ENCODE measurements at places on chromosomes 1 and 21.
A peak's percentile ranks its signal among the peaks of the same experiment; 100 is the strongest.

GRCh38 chr1:28577052-28577678 lies 14.9 kb upstream of the RAB42 start:
- no peak for DNase-seq

- no peak for DNase-seq
Observed at GRCh38 chr1:199353906-199354305, 673.6 kb upstream of the NR5A2 start.

DNA sequence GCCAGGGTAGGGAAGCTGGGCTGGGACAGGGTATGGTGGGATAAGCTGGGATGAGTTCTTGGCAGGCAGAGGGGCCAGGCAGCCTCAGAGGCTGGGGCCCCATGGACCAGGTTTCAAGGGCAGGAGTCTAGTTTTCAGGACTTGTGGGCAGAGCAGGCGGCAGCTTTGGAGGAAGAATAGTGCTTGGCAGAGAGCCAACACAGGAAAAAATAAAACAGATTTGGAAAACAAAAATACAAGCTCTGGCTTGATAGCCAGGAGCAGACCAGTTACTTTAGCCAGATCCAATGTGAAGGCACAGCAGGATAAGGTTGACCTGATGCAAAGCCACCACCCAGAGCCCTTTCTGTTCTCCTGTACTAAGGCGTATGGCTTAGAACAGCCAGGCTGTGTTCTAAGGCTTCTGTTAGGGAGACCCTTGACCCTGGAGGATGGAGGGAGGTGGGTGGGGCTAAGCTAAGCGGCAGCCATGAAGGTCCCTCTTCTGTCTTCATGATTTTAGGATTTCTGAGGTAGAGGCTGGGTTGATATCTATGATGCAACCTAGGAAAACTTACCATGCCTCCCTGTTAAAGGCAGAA lies 5.5 kb downstream of the TRAF5 start:
- DNase-seq = no peak

DNA sequence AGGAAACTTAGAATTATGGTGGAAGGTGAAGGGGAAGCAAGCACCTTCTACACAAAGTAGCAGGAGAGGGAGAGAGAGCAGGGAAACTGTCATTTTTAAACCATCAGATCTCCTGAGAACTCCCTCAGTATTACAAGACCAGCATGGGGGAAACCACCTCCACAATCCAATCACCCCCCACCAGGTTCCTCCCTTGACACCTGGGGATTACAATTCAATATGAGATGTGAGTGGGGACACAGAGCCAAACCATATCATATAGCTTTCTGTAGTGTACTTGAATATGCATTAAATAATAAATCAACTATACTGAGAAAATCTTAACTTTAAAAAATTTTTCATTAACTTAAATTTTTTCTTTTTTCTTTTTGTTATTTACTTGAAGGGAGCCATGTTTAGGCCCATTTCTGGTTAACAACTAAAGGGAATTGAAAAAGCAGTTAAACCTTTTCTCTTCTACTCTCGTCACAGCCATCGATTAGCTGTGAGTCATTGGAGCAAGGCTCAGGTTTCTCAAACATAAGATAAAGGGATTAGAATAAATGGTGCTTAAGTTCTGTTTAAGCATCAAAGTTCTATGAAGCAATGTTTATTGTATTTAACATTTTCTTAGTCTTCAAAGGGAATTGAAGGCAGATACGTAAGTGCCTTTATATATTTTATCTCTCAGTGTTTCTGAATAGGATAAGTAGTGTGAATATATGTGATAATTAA lies 72.2 kb upstream of the DPT start:
- DNase-seq = no peak

- DNase-seq = no peak
Observed at GRCh38 chr1:29963946-29964345, 727.6 kb downstream of the PTPRU start.

- DNase-seq = no peak
Observed at GRCh38 chr1:232704694-232705680, 75.1 kb upstream of the SIPA1L2 start.

- DNase-seq = no peak
Observed at GRCh38 chr1:18297896-18298648, 182.7 kb upstream of the KLHDC7A start.

- DNase-seq = peak; percentile 46
Observed at GRCh38 chr1:15352128-15352957, 57.3 kb upstream of the EFHD2 start.

GRCh38 chr1:89464008-89464407 lies 60.6 kb upstream of the LRRC8B start:
- no peak for DNase-seq

GRCh38 chr1:119917304-119918055 lies 21.2 kb upstream of the ADAM30 start:
- no peak for DNase-seq

GRCh38 chr1:183576537-183576936 lies 13.7 kb downstream of the NCF2 start:
- no peak for DNase-seq

- DNase-seq = no peak
Observed at GRCh38 chr1:77872645-77873044, 15.8 kb upstream of the NEXN start.

DNA sequence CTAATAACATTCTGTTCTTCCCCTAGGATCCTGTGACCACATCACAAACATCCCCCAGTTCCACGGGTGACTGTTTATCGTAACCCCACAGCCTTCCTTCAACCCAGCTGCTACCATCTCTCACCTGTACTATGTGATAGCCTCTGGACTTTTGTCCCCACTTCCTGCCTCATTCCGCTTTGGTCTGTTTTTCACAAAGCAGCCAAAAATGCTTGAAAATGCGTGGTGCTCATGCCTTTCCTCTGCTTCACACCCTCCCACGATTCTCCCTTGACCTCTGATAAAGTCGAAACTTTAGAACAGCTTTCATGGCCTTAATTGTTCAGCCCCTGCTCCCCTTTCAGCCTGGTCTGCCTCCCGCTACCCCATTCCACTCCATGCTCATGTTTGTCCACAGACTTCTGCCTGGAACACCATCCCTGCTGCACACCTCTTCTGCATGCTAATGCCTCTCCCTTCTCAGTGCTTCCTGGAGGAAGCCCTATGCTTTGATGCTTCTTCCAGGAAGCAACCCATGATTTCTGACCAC lies 165.6 kb downstream of the PLPP3 start:
- no peak for DNase-seq

DNA sequence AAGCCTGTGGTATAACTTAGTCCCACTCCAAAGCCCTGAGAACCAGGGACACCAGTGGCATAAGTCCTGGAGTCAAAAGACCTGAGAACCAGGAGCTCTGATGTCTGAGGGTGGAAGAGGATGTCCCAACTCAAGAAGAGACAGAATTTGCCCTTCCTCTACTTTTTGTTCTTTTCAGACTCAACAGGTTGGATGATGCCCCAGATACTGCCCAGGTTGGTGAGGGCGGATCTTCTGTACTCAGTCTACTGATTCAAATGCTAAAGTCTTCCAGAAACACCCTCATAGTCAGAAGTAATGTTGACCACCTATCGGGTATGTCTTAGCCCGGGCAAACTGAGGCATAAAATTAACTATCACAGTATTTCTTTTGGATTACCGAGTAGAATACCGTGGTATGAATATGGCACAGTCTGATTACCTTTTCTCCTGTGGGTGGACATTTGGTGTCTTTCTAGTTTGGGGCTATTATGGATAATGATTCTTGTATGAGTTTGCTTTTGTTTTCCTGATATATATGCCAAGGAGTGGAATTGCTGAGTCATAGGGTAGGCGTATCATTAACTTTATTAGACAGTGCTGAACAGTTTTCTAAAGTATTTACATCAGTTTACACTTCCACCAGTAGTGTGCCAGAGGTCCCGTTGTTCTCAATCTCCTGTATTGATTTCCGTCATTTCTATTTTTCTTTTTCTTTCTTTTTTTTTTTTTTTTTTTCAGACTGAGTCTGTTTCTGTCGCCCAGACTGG lies 3.2 kb upstream of the CHAF1B start:
- no peak for DNase-seq

GRCh38 chr1:91278754-91279153 lies 125.9 kb downstream of the HFM1 start:
- no peak for DNase-seq

DNA sequence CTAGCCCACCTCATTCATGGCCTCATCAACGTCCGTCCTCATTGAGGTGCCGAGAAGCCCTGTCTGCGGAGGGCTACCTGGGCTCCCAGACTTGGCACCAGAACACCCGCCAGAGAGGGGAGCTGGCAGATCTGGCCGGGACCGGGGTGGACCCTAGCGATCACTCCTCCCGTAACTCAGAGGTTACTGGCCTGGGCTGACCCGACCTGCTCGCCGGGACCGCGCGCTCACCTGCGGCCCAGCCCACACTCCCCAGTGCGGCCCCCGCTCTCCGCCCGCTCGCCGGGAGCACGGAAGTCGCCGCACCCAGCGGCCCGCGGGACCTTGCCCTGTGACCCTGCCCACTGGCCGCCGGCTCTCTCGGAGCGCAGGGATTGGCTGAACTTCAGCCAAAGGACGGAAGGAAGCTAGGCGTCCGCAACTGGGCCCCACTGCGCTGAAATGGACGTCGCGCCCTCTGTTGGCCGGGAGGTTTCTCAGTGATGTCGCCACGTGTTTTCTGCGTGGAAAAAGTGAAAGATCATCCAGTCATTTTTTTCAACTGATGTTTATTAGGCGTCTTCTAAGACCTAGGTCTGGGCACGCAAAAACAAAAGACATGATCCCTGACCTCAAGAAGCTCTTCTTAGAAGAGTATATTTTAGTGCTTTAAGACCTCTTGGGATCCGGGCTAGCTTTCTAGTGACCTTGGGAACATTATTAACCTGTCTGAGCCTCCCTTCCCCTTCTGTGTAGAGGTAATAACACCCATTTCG lies at the start of gene SMIM12:
Gene SMIM12, minus strand, starts transcription at position 304 of the 755 bp plus-strand sequence. CDS start 3,772 bp downstream, outside the sequence.
- DNase-seq = peak; percentile 90

DNA sequence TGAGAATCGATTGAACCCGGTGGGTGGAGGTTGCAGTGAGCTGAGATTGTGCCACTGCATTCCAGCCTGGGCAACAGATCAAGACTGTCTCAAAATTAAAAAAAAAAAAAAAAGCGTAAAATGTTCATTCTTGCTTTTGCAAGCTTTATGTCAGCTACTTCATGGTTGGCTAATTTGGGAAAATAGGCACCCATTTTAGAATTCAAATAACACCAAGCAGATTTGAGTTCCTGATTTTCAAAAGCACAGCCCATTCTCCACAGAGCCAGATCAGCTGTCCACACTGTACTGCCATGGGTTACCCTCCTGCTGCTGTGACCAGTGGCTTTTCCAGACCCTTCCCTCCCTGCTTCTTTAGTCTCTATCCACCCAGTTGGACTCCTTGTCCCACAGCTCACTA lies 4.4 kb downstream of the THEM5 start:
- no peak for DNase-seq

DNA sequence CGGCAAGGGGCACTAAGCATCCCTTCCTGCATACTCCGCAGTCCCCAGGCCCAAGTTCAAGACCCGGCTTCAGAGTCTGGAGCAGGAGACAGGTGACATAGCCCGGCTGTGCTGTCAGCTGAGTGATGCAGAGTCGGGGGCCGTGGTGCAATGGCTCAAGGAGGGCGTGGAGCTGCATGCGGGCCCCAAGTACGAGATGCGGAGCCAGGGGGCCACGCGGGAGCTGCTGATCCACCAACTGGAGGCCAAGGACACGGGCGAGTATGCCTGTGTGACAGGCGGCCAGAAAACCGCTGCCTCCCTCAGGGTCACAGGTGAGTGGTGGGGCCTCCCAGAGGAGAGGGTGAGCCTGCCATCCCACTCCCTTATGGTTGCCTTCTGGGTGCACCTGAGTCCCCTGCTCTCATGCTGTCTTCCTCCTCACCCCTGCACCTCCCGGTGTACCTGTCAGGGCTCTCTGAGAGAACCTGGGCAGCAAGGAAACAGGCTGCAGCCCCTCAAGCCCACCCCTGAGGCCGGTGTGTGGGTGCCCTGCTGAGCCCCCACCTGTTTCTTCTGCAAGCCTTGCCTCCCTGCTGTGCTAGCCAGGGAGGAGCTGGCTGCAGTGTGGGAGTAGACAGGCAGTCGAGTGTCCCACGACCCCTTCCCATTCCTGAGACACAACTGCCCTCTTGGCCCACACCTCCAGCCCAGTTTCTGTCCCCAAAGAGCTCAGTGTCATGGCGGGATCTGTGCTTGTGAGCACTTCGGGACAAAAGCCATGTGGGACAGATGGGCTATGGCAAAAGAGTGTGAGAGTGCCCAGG lies 99.2 kb downstream of the TRIM11 start:
- no peak for DNase-seq

GRCh38 chr1:69739251-69739605 lies 171.5 kb downstream of the LRRC7 start:
- no peak for DNase-seq

DNA sequence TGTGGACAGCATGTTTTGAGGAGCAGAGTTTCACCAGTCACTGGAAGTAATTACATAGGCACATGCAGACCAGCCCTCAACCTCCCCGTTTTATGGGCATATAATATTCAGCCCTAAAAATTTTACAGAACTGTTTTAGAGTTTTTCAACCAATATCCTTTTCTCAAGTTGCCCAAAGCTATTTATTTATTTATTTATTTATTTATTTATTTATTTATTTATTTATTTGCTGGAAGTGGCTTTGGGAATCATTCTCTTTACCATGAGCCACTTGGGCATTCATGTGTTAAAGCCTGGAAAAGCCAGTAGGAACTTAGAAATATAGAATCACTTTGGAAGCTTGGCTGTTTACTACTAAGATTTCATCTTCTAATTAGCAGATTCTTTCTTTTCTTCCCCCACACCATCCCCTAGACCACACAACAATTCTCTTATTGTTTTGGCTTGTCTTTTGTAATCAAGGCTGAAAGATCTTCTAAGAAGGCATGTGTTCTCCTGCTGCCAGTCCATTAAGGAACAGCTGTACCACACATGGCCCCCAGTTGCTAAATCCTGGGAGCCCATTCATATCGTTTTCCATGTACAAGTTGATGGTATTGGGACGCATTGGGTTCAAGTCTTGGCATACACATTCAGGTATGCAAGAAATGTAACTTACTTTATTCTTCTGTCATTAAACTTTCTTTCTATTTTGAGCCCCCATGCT lies 220.0 kb downstream of the PAPPA2 start:
- DNase-seq = no peak

GRCh38 chr21:32140604-32141317 lies 138.1 kb downstream of the MIS18A start:
- DNase-seq = no peak

GRCh38 chr1:18073066-18073642 lies 34.4 kb upstream of the IGSF21 start:
- no peak for DNase-seq

DNA sequence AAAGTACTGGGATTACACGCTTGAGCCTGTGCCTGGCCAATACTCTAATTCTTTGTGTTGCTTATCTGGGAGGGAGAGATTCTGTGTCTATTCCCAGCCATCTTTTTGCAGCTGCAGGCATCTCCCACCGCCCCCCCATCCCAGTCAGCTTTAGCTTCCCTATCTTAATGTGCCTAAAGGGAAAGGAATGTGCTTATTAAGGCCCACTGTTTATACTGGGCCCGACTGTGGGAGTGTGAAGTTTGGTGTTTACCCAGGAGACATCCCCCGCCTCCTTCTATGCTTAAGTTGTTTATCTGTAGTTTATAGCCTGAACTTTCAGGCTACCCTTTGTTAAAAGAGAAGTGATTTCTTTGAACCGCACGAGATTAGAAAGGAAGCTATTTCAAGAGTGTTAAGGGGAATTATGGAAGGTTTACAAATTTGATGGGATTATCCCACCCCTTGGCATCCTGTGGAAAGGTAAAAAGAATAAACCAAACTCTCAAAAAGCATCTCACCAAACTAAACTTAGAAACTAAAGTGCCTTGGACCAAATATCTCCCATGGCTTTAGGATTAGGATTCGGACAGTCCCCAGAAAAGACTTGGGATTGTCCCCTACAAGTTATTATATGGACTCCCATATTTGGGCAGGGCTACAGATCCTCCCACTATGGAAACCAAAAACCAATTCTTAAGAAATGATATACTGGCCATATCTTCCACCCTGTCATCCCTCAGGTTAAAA lies 25.5 kb upstream of the ZNF496 start:
- DNase-seq = no peak

- no peak for DNase-seq
Observed at GRCh38 chr1:192489047-192489446, 86.5 kb upstream of the RGS1 start.
